ENCODE measurements at places on chromosomes 5 and 9.

- DNase-seq, result no peak
Observed at GRCh38 chr5:57976506-57976905, 483.4 kb downstream of the PLK2 start.

DNA sequence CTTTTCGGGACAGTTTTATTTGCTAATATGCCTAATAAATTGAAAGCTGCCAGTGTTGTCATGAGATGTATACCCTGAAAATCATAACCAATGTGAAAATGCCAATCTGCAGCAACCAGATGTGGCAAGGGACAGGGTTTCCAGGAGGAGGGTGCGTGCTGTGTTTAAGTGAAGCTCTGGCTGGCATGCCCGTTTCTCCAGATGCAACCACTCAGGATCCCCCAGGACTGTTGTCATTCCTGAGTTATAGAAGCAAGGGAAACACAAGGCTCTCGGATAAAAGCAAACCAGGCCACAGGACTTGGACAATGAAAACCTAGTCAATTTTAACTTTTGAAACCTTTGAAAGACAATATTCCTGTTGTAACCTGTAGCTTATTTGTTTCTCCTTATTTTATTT, 360.2 kb downstream of the SLIT3 start:
- DNase-seq, result no peak

DNA sequence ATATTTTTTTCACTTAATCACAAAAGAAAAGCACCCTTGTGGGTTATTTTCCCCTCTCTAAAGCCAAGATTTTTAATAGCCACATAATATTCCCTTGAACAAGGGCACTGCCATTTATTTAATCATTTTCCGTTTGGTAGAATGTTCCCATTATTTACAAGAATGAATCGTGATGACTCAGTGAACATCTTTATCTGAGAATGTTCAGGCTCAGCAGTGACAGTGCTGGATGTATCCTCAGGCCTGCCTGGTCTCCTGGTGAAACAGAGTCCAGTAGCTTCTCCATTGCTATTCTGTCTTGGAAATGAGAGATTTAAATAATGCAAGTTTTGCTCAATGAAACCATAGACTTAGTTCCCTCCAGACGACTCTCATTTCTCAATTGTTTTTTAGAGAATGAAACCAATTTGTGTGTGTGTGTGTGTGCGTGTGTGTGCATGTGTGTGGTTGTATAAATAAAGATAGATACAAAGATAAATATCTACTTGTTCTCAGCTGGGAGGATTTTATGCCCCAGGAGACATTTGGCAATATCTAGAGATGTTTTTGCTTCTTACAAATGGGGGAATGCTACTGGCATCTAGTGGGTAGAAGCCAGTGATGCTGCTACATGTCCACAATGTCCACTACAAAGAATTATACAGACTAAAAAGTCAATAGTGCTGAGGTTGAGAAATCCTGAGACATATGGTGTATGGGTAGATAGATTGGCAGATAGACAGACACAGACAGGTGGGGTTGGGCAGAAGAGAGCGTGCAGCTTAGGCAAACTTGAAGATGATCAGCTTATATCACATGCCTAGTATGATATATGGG, 55.0 kb downstream of the PAPPA start:
- no peak for DNase-seq

GRCh38 chr5:44691802-44692201, 116.9 kb upstream of the MRPS30 start:
- no peak for DNase-seq

DNA sequence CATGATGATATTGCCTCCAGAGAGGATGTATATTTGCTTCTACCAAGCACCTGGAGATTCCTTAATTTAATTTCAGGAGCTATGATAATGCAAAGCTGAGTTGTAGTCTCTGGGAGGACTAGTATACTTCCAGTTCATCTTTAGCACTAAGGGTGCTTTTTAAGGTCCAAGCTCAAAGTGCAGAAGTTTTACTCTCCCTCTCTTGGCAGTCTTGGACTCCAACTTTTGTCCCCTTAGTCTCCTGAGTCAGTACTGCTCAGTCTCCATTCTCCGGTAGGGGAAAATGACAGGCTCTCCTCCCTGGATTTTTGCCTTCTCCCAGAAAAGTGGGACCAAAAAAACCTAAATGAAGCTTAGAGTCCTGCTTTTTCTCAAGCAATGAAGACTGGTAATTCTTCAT, 8.3 kb downstream of the SMIM3 start:
- DNase-seq, result no peak

GRCh38 chr9:130287736-130288135, 22.2 kb downstream of the HMCN2 start:
- no peak for DNase-seq

DNA sequence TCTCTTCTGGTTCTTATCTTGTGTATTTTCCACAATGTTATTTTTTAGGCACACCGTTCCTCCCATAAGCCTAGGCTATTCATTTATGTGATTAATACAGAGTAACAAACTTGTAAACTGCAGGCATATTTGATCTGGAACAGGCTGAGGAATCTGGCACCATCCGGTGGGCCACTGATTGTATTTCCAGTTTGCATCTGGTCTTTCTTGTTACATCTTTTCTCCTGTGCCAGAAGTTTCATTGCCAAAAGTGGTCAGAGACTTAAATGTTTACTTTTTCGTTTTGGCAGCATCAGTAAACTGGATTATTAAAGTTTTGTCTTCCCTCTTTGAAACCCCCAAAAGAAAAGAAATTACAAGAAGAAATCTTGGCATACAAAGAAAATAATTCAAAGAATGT, 17.9 kb upstream of the ZCCHC7 start:
- DNase-seq, result no peak

- no peak for DNase-seq
Observed at GRCh38 chr5:40866844-40867243, 25.7 kb downstream of the CARD6 start.
